NCI-H446 (cell line): ENCODE measurements at places on chromosomes 13 and 19.
A peak's percentile ranks its signal among the peaks of the same experiment; 100 is the strongest.

DNA sequence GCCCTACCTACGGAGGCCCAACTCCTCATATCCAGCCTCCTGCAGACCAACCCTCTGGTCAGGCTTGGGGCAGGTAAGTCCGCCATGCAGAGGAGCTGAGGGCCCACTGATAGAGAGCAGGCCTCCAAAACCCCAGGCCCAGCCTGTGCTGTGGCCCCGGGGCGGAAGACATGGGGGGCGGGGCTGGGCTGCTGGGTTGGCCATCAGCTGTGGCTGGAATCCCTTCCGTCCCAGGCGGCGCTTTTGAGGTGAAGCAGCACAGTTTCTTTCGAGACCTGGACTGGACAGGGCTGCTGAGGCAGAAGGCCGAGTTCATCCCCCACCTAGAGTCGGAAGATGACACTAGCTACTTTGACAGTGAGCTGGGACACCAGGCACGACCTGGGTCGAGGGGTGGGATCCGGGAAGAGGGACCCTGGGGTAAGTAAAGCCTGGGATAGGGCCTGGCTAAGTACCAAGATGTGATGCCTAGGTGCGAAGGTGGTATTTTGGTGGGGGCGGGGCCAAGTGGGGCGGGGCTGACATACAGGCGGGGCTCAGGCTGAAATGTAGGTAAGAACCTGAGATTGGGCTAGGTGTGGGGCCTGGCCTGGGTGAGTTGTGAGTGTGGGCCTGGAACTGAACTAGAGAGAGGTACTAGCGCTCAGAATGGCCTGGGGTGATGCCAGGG is 15.4 kb downstream of the DNASE2 start:
- no peak for DNase-seq

DNA sequence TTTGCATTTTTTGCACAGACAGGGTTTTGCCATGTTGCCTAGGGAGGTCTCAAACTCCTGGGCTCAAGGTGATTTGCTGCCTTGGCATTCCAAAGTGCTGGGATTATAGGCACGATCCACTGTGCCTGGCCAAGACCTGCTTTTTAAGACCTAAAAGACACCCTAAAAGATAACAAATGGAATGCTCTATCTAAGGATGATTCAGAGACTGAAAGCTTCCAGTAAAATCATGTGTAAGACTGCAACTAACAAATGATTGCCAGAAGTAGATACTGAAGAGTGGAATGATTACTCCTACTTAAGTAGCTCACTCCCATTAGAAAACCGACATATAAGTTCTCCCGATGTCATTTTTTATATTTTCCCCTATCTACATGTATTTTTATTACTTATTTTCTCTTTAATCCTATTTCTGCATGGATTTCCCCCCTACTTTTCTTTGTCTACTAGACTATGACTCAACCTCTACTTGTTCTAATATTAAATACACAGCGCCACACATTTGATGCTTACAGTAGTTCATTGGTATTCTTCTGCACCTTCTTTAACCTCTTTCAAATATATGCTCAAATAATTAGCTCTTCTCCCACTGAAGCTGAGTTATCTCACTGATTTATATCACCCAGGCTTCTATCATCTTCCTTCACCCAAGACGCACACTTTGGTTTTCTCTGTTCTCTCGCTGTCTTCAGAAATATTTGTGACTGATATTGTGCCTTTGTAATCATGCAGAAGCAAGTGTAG is 32.2 kb upstream of the KLF12 start:
- no peak for DNase-seq

- no peak for DNase-seq
Observed at GRCh38 chr13:40874138-40874779, 84.8 kb downstream of the SLC25A15 start.

- DNase-seq: no peak
Observed at GRCh38 chr13:110576736-110577476, 15.4 kb upstream of the RAB20 start.

- DNase-seq: peak; percentile 51
Observed at GRCh38 chr19:10552510-10553053, 8.9 kb downstream of the ATG4D start.

DNA sequence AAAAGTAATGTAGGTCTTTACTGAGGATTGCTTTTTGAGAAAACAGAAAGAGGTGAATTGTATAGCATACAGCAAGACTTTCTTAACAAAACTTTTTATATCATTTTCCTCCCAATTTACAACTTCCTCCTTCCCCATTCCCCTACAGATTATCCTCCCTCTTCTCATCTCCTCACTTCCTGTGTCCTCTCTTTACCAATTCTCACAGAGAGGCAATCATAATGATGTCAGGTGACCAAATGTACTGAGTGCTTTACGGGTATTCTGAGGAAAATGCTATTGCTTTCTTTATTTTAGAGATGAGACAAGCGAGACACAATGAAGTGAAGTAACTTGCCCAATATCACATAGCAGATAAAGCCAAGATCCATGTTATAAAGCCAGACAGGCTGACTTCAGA is 1.7 kb upstream of the MTMR6 start:
- DNase-seq: no peak

DNA sequence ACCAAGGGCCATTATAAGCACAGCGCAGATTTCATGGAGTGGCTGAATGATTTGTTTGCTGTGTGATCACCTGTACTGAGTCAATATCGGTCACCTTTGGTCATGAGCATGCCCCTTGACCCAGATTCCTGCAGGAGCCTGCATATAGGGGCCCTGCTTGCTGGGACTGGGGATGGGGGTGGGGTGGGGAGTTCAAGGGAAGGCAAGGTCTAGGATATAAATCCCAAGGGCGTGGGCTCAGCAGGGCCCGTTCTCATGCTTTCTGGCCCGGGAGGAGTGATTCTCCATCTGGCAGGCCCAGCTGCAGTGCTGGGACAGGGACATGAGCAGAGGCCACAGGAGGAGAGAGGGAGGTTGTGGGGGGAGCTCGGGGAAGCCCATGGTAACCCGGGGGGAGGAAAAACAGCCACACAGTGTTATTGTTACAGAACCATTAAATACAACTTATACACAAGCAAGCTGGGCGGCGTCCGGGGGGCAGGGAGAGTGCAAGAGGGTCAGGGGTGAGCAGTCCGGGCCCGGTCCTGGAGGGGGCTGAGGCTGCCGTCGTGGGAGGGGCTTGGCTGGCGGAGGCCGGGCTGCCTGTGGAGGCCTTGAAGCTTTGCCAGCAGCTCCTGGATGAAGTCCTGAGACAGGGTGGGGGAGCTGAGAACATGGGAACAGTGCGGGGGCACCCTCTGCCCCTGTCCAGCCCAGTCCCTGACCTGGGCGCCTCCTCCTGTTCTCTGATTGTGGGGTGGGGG is 5.2 kb downstream of the PPP1R14A start:
- peak; percentile 41 for DNase-seq

GRCh38 chr19:2168619-2169424 is 5.1 kb downstream of the DOT1L start:
- peak; percentile 73 for DNase-seq

DNA sequence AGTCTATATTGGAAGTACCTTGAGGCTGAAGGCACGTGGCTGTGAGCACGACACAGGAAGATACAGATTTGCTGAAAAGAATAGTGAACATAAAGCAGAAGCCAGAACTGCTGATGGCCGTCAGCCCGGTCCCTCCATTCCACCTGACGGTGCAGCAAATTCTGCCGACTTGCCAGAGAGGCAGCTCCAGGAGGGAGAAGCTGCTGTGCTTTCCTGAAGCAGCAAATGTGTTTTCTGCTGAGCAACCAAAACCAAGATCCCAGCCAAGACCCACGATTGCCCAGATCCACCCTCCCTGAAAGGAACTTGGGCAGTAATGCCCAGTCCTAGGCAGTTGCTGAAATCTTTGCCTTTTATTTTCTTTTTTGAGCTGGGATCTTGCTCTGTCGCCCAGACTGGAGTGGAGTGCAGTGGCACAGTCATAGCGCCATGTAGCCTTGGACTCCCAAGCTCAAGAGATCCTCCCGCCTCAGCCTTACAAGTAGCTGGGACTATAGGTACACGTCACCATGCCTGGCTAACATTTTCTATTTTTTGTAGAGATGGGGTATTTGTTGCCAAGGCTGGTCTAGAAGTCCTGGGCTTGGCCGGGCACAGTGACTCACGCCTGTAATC is 7.0 kb upstream of the RCN3 start:
- DNase-seq: no peak

GRCh38 chr19:32265995-32266394 is 79.4 kb upstream of the ZNF507 start:
- DNase-seq: no peak

GRCh38 chr19:38274739-38275138 is 10.4 kb downstream of the SPINT2 start:
- DNase-seq: no peak

GRCh38 chr13:25301347-25302113 is at the start of gene NUP58:
TSS of gene NUP58 (plus strand) at chr13:25301625. CDS start at chr13:25301774, 149 bp downstream.
- DNase-seq: peak; percentile 95

DNA sequence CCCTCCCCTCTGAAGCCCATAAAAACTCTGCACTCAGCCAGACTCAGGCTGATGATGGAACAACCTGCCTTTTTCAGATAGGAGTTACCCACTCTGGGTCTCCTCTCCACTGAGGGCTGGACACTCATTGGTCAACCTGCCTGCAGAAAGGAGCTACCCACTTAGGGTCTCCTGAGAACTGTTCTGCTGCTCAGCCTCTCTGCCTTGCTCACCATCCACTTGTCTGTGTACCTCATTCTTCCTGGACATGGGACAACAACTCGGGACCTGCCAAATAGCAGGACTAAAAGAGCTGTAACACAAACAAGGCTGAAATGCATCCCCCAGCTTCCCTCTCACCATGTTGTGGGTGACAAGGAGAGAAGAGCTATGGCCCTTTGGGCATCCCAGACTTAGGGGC is 18.4 kb upstream of the RCBTB2 start:
- no peak for DNase-seq

- DNase-seq: no peak
Observed at GRCh38 chr19:48806518-48806817, 4.4 kb downstream of the BCAT2 start.

- peak; percentile 34 for DNase-seq
Observed at GRCh38 chr19:34173193-34173956, 1.1 kb downstream of the LSM14A start.

- no peak for DNase-seq
Observed at GRCh38 chr13:113653264-113654174, 4.5 kb downstream of the ATP4B start.

GRCh38 chr19:11483366-11484111 is 2.7 kb upstream of the ELAVL3 start:
- no peak for DNase-seq

DNA sequence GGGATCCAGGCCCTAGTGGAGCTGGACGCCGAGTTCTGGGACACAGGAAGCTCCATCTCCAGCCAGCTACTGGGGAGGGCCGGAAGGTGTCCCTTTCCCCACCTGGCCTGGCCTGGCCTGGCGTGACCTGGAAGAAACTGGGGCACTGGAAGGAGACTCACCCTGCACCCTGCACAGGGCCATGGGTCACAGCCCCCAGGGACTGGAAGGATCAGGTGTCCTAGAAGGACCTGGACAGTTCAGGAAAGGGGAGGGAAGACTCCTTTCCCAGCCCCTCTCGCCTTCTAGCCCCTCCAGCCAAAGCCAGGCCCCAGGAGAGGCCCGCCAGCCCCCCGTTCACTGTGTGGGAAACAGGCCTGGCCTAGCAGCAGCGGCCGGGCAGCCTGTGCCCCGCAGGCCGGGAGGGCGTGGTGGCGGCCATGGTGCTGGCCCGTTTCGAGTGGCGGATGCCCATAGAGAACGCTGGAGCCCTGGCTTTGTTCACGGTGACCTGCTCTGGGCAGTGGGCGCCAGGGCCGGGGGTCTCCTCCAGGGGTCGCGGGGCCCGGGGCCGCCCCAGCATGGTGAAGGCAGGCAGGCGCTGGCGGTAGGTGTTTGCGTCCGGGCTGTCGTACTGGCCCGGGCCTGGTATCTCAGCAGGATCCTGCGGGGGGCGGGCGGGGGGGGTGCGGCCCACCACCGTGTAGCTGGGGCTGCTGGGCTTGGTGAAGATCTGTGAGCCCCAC is 2.8 kb upstream of the SHC2 start:
- no peak for DNase-seq

DNA sequence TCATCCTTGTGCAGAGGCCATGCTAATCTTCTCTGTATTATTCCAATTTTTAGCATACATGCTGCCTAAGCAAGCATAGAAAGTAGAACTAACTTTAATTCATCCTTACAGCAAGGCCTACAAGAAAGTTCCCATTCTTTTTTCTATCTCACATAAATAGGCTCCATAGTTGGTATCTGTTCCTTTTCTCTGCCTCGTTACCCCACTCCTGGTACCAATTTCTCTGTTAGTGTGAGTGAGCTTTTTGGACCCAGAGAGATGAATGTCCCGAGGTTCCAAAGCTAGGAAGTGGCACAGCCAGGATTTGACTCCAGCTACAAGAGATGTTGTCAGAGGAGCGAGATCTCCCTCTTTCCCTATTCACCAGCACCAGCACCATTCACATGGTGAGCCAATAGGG is 9.7 kb downstream of the HIF3A start:
- no peak for DNase-seq

DNA sequence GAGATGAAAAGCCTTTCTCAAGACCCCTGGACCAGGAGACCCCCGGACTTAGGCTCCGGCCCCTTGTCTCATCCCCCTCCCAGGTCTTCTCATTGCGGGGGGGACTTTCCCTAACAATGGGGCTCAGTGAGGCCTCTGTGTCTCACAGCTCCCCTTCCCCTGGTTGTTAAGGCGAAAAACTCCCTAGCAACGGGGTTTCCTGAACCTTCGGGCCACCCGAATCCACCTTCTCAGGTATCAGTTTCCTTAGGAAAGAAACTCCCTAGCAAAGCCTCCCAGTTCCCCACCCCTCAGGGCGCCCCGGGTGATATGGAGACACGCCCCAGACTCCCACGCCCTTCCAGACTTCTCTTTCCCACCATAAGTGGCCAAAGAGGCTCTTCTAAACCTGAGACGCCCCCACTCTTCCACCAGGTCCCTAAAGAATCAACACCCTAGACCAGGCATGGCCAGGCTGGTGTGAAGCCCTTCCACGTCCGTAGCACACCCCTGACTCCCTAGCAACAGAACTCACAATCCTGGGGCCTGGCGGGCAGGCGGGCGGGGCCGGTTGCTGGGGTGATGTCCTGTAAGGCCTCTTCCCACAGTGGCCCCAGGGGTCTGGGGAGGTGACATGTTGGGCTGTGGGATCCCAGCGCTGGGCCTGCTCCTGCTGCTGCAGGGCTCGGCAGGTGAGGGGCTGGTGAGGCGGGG is at the start of gene TMEM190:
TMEM190 (plus strand) TSS at position 586 of the 693 bp plus-strand sequence; CDS start at position 614, 28 bp downstream.
- DNase-seq: no peak

- no peak for DNase-seq
Observed at GRCh38 chr13:27918918-27919658, 712 bp upstream of the PDX1 start.

DNA sequence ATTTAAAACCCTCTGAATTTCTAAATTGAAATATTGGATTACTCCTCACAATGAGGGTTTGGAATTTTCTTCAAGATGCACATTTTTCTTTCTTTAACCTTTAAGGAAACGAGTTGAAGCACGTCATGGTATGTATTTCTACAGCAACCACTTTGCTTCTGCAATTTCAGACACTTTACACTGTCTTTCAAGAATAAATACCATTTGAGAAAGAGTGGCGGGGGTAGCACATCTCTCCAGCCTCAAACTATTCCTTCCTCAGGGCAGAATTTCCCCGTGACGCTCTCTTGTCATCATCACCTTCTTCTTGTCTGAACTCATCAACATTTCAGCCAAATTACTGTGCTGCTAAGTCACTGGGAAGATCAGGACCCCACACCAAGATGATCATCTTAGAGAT is 1073.4 kb downstream of the EFNB2 start:
- DNase-seq: no peak
